Spinal cord (tissue), 10 donors: ENCODE measurements at places on chromosomes 7 and 10. TPM values are rescaled to one million over a fixed set of nuclear protein-coding genes. Genes with fewer than 3 reads are reported as not detected.

GRCh38 chr10:97468162-97468561, 22.2 kb downstream of the ZDHHC16 start:
- DNase-seq, result no peak

DNA sequence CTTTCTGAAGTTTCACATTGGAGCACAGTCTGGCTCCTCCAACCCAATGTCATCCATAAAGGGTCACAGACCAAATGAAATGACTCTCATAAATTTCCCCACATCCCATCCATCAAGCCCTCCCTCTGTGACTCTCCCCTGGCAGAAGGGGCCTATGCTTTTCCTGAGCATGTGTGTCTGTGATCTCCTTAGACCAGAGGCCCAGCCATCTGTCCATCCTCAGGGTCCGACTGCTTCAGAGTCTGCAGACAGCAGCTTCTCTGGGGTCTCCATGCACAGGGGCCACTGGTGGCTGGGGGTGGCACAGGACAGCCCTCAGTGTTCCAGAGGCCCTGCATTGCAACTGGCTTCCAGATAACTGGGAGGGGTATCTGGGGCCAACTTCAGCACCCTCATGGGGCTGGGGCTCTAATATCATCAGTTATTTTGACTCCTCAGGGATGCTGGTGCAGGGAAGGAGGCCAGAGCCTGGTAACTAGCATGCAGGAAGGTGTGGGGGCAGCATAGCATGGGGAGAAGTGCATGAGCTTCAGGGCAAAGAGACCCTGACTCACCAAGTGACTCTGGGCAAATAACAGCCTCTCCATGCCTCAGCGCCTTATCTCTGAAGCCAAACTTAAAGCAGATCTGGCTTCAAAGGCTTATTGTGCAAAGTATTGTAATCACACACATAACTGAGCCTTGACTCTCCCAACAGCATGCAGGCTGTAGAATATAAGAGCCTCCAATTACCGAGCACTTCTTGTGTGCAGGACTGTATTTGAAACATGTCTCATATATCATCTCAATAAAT, 266.9 kb downstream of the GRID1 start:
- no peak for DNase-seq

DNA sequence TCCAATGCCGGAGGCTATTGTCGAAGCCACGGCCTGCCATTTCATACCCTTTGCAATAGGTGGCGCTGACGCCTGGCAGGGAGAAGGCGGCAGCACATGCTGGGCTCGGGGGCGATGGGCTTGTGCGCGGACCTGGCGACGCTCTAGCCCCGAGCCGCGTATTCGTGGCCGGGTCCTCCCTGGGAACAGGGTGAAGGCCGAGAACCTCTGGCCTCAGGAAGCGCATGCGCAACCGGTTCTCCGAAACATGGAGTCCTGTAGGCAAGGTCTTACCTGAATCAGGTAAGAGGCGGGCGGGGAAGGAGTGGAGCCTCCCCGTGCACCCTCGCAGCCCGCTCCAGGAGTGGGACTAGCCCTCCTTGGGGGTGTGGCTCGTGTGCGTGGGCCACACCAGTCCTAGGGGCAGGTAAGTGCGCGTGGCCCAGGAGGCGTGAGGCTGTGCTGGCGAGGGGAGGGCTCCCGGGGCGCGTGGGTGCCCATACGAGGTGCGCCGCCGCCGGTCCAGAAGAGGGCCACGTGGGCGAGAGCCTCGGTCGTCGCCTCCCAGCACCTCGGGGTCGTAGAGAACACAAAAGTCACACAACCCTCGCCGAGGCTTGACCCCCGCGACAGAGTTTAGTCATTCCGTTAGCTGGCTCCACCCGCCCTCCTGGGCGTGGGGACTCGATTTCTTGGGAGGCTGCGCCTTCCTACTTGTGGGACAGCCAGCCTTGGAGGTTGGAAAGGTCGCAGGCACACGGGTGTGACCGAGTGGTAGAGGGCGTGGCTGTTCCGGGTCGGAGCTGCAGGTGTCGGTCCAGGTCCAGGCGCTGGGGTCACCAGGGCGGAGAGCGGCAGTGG, 5.6 kb upstream of the MEST start:
- peak; percentile 80 for DNase-seq

- DNase-seq, result no peak
These were observed 277.2 kb upstream of the TCERG1L start for GRCh38 chr10:131588704-131589220.

DNA sequence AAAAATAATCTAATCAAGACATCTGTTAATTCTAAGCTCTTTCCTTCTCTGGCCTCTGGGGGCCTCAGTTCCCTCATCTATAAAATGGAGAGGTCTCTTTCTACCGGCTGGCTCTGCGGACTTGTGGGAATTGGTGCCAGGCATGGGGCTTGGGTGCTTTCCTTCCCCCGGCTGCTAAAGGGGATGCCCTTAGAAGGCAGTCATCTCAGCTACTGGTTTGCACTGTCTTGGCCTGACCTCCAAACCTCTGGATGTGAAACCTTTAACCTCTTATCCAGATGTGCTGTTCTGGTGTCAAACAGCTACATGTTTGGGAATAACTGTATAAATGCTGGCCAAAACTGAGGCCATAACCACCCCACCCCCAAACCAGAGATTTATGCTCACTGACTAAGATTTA, 320.0 kb downstream of the RPS24 start:
- DNase-seq, result no peak

DNA sequence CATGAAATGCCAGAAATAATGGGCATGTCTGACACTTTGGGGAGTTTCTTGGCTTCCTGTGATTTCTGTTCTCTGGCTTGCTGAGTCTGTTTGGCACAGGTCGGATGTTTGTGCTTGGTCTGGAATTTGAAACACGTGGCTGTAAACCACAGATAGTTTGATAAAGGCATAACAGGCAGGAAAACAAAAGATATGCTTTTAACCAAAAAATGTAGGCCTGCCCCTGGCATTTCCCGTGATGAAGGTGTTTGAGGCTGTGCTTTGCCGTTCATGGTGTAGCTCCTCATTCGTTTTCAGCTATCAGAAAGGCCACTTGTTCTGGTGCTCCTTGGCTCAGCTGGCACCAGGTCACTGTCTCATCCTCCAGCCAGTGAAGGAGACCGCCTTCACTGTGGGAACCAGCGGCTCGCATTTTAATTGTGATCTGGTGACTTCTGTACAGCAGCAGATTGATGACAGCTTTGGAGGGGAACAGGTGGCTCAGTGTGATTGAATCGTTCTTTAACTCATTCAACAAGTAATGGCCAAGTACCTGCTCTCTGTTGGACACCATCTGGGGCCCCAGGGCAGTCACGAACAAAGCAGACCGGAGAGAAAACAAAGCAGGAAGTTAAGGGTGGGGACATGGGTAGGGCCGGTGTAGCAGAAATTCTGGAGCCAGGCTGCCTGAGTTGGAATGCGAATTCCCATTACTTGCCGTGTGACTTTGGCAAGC, 111.5 kb downstream of the CCNY start:
- DNase-seq, result no peak

DNA sequence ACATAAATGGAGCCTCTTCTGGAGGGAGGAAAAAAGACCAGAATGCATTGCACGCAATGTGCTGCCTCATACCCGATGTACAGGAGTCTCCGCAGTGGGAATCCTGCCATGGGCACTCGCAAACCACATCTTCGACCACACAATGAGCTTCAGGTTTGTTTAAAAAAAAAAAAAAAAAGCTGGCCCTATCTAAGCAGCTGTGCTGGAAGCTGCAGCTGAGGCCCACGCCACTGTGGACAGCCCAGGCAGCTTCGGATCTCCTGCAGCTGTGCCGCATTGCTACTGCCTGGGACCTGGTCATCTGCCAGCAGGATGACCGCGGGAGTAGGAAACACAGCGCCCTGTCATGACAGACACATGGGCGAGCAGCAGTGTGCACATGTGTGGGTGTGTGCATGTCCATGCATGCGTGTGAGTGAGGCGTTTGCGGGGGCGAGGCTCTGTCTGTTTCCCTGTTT, 26.0 kb downstream of the EN2 start:
- DNase-seq, result no peak

ERV3-1 gene
- total RNA-seq, result 31.4 TPM

DNA sequence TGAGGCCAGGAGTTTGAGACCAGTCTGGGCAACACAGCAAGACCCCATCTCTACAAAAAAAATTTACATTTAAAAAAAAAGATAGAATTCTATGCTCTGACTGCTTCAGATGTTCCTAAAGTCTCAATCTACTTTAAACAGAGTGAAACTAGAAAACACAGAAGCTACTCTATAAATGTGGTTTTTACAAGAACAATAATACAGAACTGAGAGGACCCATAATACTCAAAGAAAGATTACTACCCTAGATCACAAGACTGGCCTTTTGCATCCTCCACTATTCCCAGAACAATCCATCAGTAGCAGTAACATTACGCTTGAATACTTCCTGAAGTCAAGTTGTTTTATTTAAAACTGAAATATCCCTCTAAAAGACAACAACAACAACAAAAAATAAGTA, 119.4 kb downstream of the ZFAND4 start:
- no peak for DNase-seq

ARPC1A gene
- 99.9 TPM for total RNA-seq

- DNase-seq, result no peak
These were observed 28.2 kb downstream of the IL15RA start for GRCh38 chr10:5949009-5949759.

DNAH11 gene
- total RNA-seq, result 16.8 TPM

ACTR1A gene
- total RNA-seq, result 134 TPM

GRCh38 chr7:158742065-158742821, 37.6 kb upstream of the NCAPG2 start:
- DNase-seq, result no peak

SPDYE5 gene
- 0.10 TPM for total RNA-seq

CYP2C19 gene
- total RNA-seq, result 0.22 TPM

- DNase-seq, result no peak
These were observed 28.4 kb upstream of the FOXL3 start for GRCh38 chr7:261341-262250.

DNA sequence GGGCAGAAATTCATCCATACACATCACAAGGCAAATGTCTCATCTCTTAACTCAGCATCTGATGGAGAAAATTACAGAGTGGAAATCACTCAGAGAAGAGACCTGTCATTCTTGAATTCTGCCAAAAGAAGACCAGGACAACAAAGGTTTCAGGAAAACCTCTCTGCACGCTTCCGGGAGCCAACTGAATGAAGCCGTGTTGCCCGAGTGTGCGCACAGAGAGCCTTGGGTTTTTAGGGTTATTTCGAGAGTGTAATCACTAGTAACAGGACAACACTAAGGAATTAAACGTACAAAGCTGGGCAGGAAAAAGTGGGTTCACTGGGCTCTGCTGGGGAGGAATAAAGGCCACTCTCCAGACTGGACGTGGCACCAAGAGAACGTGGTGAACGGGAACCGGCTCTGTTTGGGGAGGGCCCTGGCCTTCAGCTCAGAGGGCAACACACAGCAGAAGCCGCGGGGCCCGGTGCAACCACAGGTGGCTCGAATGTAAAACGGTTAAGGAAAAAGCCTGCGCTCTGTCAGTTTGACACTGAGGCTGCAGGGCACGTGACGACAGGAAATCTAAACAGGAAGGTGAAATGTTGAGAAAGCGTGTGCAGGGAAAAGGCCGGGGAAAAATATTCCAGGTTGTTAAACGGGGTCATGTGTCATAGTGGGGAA, 331.5 kb downstream of the DNAJB6 start:
- DNase-seq, result no peak

DNA sequence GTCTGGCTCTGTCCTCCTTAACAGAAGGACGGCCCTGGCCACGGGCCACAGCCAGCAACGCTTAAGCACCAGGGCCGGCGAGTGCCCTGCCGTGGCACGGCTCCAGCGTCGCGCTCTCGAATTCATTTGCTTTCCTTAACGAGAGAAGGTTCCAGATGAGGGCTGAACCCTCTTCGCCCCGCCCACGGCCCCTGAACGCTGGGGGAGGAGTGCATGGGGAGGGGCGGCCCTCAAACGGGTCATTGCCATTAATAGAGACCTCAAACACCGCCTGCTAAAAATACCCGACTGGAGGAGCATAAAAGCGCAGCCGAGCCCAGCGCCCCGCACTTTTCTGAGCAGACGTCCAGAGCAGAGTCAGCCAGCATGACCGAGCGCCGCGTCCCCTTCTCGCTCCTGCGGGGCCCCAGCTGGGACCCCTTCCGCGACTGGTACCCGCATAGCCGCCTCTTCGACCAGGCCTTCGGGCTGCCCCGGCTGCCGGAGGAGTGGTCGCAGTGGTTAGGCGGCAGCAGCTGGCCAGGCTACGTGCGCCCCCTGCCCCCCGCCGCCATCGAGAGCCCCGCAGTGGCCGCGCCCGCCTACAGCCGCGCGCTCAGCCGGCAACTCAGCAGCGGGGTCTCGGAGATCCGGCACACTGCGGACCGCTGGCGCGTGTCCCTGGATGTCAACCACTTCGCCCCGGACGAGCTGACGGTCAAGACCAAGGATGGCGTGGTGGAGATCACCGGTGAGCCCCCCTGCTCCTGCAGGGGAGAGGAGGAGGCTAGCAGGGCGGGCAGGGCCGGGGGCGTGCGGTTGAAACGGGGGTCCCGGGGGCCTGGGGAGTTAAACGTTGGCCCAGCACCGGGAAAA, at the start of gene HSPB1:
Gene HSPB1, plus strand, starts transcription at position 327 of the 855 bp plus-strand sequence. Its CDS starts 40 bp downstream, at position 367.
- peak; percentile 77 for DNase-seq

HOXA7 gene
- total RNA-seq, result 12.6 TPM

NPFFR1 gene
- total RNA-seq, result 1.8 TPM

DEPP1 gene
- total RNA-seq, result 25.2 TPM

- no peak for DNase-seq
These were observed 61.2 kb downstream of the DNAJB6 start for GRCh38 chr7:157397731-157398691.

DNA sequence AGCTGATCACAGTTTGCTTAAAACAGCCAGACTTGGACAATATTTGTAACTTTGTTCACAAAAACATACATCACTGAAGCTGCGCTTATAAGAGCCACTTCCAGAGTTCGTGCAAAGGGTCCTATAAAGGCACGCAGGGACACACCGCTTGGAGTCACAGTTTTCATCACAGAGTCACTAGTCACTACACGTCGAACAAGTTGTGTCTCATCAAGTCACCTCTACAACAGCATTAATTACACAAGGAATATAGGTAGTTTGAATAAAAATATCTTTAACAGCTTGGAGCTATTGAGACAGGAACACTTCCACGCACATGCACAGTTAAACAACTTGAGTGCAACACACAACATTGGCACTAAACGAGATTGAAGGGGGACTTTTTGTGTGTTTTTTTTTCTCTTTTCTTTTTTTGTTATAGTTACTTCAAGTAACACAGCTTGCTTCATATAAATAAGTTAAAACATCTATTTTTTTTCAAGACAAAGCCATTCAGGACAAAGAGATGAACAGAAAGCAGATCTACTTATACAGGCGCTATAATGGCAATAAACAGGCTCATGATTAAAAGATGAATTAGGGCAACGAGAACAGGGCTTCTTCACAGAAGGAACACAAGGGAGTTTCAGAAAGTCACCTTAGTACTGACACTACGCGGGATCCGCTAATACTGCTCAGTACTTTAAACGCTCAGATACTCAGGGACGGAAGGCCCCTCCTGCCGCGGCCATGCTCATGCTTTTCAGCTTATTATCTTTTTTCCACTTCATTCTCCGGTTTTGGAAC, 2.2 kb downstream of the HOXA5 start:
- no peak for DNase-seq

DNA sequence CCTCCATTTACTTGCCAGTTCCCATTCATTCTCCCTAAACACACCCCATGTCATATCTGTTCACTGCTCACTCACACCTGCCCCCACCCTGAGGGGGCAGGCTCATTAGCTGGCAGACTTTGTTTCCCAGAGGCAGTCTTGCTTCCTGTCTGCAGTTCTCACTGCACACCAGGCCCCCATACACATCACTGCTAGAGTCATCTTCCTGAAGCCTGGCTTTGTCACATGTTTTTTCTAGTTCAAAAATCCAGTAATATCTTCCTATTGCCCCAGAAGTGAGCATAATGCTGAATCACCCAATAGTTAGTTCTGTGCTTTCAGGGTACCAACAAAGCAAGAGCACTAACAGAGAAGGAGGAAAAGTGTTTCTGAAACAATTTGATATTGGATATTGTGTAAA, 1.9 kb downstream of the LRRC72 start:
- no peak for DNase-seq

EVX1 gene
- total RNA-seq, result 0.11 TPM

- DNase-seq, result no peak
These were observed 204.8 kb downstream of the BMPER start for GRCh38 chr7:34109936-34110780.
